A549 treated with RU486 at 1 μM for 4 hours (cell line): ENCODE measurements at places on chromosomes 16 and 17. TPM values are rescaled to one million over a fixed set of nuclear protein-coding genes. Genes with fewer than 3 reads are reported as not detected.

MT1E gene
- 0.95 TPM in 1 of 5 replicates, not detected in the others for total RNA-seq

KRTAP2-1 gene
- not detected in 5 replicates for total RNA-seq

C17orf107 gene
- total RNA-seq: 0.15 to 0.35 TPM (median 0.30 TPM) in 5 replicates

CYGB gene
- total RNA-seq: 0.73 to 1.4 TPM (median 1.1 TPM) in 5 replicates

ZPBP2 gene
- not detected in 5 replicates for total RNA-seq

TAT gene
- total RNA-seq: 0.03 to 0.06 TPM in 2 of 5 replicates, not detected in the others

ZFHX3 gene
- 3.5 to 7.2 TPM (median 6.3 TPM) in 5 replicates for total RNA-seq

CLEC19A gene
- total RNA-seq: 0.08 to 0.18 TPM (median 0.11 TPM) in 4 of 5 replicates, not detected in the other

ERCC4 gene
- total RNA-seq: 3.4 to 8.7 TPM (median 6.5 TPM) in 5 replicates

KCNJ18 gene
- total RNA-seq: 0.05 TPM in 1 of 5 replicates, not detected in the others

HSD17B2 gene
- 0.16 TPM in 1 of 5 replicates, not detected in the others for total RNA-seq

P2RX1 gene
- total RNA-seq: 0.07 TPM in 1 of 5 replicates, not detected in the others

CCL2 gene
- 30.2 to 48.2 TPM (median 35.8 TPM) in 5 replicates for total RNA-seq

KRT28 gene
- total RNA-seq: not detected in 5 replicates

GINS2 gene
- 28.9 to 37.3 TPM (median 32.3 TPM) in 5 replicates for total RNA-seq

TBC1D3I gene
- total RNA-seq: 0.13 to 0.41 TPM (median 0.23 TPM) in 5 replicates

GPR179 gene
- total RNA-seq: 0.02 to 0.05 TPM (median 0.03 TPM) in 5 replicates

FOXL1 gene
- total RNA-seq: 0.88 to 1.7 TPM (median 1.1 TPM) in 5 replicates

HOXB1 gene
- not detected in 5 replicates for total RNA-seq

SOX9 gene
- 6.5 to 12.1 TPM (median 11.2 TPM) in 5 replicates for total RNA-seq

PDPR gene
- 12.2 to 15.7 TPM (median 15.1 TPM) in 5 replicates for total RNA-seq

ZNF689 gene
- total RNA-seq: 7.6 to 9.1 TPM (median 8.3 TPM) in 5 replicates

HSF5 gene
- not detected in 5 replicates for total RNA-seq

MT1F gene
- 10.9 to 16.8 TPM (median 11.8 TPM) in 5 replicates for total RNA-seq

LGALS9B gene
- total RNA-seq: not detected in 5 replicates

ZFPM1 gene
- total RNA-seq: 5.6 to 9.4 TPM (median 8.7 TPM) in 5 replicates

ZNF207 gene
- total RNA-seq: 198 to 256 TPM (median 242 TPM) in 5 replicates

LLGL2 gene
- 13.4 to 28.9 TPM (median 25.5 TPM) in 5 replicates for total RNA-seq

FOXF1 gene
- total RNA-seq: 0.03 to 0.05 TPM in 2 of 5 replicates, not detected in the others

TPSD1 gene
- not detected in 5 replicates for total RNA-seq

TBX6 gene
- total RNA-seq: 0.14 to 0.50 TPM (median 0.38 TPM) in 5 replicates

SNX20 gene
- total RNA-seq: not detected in 5 replicates

OTOP2 gene
- 0.07 to 0.11 TPM in 2 of 5 replicates, not detected in the others for total RNA-seq

MFSD11 gene
- total RNA-seq: 19.7 to 23.5 TPM (median 22.5 TPM) in 5 replicates

ARMC5 gene
- total RNA-seq: 6.0 to 12.7 TPM (median 11.2 TPM) in 5 replicates

AURKB gene
- total RNA-seq: 146 to 164 TPM (median 159 TPM) in 5 replicates

KCNJ2 gene
- total RNA-seq: 0.05 to 0.13 TPM (median 0.09 TPM) in 5 replicates

CD68 gene
- 31.7 to 44.5 TPM (median 39.7 TPM) in 5 replicates for total RNA-seq
